Activated T-cell treated with anti-CD3 and anti-CD28 coated beads, Interleukin-2, amount 50 U/mL, for 24 hours (primary cell): ENCODE measurements at places on chromosomes 5 and 9.
A peak's percentile ranks its signal among the peaks of the same experiment; 100 is the strongest.

GRCh38 chr5:61678966-61679365 lies 346.9 kb downstream of the ZSWIM6 start:
- DNase-seq = no peak
- H3K27ac ChIP-seq = no peak overlapping the region
- no peaks in the 10 kb centered on the region for H3K4me1 ChIP-seq
- no peaks in the 10 kb centered on the region for H3K36me3 ChIP-seq

GRCh38 chr9:90996154-90997065 lies 194.8 kb downstream of the SYK start:
- H3K4me3 ChIP-seq = no peak overlapping the region
- peaks cover 11% of the 10 kb centered on the region for H3K4me1 ChIP-seq
- no peak overlapping the region for H3K27ac ChIP-seq
- H3K27me3 ChIP-seq = peaks cover 32% of the 10 kb centered on the region

DNA sequence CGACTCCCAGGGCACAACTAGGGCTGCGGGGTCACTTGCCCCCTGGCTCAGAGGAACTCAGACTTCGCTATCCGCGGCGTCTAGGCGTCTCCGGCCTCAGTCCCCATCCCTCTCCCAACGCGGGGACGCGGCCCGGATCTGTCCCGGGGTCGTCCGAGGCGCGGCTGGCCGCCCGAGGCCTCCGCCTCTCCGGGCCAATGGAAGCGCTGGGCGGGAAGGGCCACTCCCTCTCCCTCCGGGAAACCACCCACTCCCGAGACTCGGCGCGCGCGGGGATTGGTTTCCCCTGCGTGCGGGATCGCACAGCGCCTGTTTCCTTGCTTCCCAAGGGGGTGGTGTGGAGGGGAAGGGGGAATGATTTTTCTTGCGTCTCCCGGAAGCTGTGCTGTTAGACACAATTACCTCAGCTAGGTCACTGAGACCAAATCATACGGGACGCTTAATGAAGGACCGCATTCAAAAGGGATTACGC lies 38.3 kb downstream of the NR2F1 start:
- peak; percentile 41 for DNase-seq
- no peak overlapping the region for H3K27ac ChIP-seq
- peaks cover 31% of the 10 kb centered on the region for H3K4me1 ChIP-seq

DNA sequence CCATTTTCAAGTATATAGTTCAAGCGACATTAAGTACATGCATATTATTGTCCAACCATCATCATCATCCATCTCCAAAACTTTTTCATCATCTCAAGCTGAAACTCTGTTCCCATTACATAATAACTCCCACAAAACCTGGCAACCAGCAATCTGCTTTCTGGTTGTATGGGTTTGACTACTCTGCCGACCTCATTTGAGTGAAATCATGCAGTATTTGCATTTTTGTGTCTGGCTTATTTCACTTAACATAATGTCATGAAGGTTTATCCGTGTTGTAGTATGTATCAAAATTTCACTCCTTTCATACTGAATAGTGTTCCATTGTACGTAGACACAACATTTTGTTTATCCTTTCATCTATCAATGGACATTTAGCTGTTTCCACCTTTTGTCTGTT lies 74.8 kb downstream of the SGCD start:
- peaks cover 6% of the 10 kb centered on the region for H3K27me3 ChIP-seq
- DNase-seq = no peak
- peak overlapping the region; percentile 5 for H3K4me3 ChIP-seq
- peaks cover 14% of the 10 kb centered on the region for H3K4me1 ChIP-seq
- H3K36me3 ChIP-seq = no peaks in the 10 kb centered on the region
